Lung (tissue), 17 donors: ENCODE measurements at places on chromosomes 2 and 18. TPM values are rescaled to one million over a fixed set of nuclear protein-coding genes. Genes with fewer than 3 reads are reported as not detected.

Gene LIMS4
- polyA plus RNA-seq, result 0.98 TPM

DNA sequence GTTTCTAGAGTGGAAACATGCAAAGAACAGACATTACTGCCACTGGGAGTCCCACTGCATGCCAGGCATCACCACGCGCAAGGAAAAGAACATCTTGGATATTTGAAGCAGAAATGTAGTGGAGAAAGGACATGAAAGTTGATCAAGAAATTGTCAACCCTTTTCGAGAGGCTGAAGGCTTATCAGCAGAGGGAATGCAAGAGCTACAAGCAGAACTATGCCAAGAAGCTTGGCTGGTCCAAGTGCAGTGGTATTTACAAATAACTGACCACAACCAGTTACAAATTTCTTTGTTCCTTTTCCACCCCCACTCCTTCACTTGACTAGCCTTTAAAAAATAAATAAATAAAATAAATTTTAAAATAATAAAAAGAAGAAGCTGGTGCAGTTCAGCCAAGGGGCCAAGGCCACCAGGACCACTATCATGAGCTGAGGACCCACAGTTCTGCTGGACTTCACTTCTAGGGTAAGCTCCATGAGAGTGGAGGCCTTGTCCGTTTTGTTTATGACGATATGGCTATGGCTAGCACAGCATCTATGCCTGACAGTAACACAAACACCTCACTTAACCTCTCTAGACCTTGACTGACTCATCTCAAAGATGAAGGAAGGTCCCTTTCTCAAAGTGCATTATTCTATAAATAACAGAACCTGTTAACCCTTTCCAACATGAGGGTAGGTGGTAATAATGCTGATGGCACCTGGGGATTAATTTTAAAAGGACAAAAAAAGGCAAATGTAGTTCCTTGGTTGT, 20.9 kb downstream of the MARCHF4 start:
- no peak for DNase-seq

DNA sequence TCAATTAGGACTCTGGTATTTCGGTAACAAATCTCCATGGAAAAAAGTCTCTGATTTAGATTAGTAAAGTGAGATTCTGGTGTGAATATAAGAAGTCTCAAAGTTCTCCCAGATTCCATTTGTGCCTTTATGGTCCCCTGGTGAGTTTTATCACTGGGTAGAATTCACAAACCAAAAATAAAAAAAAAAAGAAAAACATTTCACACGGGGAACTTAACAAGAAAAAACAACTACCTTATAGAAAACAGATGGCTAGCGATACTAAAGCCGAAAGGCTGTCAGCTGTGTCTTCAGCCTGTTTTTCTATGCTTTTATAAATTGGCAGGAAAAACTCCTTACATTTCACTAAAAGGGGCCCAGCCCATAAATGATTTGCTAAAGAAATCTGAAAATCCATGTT, 50.6 kb downstream of the COL5A2 start:
- DNase-seq, result peak; percentile 55

DNA sequence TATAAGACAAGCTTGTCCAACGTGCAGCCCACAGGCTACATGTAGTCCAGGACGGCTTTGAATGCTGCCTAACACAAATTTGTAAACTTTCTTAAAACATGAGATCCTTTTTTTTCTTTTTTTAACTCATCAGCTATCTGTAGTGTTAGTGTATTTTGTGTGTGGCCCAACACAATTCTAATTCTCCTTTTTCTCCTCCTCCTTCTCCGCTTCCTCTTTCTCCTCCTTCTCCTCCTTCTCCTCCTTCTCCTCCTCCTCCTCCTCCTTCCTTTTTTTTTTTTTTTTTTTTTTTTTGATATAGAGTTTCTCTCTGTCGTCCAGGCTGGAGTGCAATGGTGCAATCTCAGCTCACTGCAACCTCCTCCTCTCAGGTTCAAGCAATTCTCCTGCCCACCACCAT, 39.3 kb upstream of the GTF2A1L start:
- DNase-seq, result no peak

GRCh38 chr18:64207820-64208219, 58.9 kb upstream of the LINC00305 start:
- no peak for DNase-seq

DNA sequence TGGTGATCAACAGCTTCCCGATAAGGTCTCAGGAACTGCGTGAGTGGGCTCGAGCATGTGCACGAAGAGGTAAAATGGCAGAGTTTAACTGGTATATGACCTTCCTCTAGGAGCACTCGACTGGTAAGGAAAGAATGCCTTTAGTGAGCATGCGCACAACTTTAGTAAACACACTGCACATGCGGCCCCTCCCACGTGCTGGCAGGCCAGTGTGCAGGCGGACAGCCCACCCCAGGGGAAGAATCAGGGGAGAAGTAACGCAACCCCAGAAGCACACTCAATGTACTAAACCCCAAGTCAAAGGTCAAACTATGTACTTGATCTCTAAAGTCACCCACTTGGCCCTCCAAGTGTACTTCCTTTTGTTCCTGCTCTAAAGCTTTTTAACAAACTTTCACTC, 28.7 kb upstream of the SLC25A52 start:
- no peak for DNase-seq

Gene CNTNAP5
- polyA plus RNA-seq, result not detected

Gene LYPD6
- polyA plus RNA-seq, result 0.16 TPM

Gene PSMD1
- 50.4 TPM for polyA plus RNA-seq

DNA sequence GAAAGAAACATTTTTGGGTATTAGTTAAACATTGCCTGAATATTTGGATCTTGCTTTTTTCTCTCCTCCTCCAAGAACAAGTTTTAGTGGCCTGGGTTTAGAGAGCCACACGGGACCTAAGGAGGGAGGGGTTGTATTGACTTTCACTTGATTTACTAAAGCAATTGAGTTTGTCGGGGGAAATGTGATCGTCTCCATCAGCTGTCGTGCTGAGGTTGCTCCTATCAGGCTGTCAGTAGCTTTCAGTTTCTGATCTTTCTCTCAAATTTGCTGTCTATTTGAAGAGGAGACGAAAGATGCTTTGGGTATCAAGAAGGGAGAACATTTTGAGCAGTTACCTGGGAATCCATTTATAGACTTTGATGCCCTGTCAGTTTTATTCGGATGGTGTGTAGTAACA, 106.0 kb downstream of the SETBP1 start:
- DNase-seq, result no peak

- no peak for DNase-seq
Observed at GRCh38 chr2:212984129-212984528, 167.3 kb downstream of the IKZF2 start.

DNA sequence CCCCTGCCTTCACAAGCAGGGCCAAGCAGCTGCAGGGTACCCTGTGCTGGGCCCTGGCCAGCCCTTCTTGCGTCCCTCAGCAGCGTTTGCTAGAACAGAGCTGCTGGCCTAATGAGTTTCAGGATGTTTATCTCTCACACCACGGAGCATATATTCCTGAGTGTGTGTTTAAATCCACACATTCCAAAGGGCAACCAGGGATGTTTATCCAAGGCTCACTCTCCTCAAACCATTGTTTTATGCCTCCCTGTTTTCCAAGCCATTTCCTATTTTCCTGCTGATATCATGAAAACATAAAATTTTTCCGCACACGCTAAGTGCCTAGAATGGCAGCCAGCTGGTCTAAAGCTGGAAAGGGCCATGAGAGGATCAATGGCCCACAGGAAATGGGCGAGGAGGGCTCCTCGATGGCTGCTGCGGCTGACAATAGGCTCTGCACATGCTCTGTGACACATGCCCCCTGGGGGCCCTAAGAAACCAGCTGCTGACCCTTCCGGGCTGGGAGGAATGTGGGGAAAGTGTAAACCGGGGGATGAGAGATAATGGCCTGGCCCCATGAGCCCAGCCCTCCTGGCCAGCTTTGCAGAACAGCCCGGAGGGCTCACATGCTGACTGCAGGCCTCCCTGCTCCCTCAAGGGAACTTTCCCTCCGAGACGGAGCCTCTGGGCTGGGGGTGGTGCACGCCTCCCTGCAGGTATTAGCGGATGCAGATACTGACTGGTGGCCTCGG, 194.0 kb downstream of the NDUFA10 start:
- peak; percentile 92 for DNase-seq

DNA sequence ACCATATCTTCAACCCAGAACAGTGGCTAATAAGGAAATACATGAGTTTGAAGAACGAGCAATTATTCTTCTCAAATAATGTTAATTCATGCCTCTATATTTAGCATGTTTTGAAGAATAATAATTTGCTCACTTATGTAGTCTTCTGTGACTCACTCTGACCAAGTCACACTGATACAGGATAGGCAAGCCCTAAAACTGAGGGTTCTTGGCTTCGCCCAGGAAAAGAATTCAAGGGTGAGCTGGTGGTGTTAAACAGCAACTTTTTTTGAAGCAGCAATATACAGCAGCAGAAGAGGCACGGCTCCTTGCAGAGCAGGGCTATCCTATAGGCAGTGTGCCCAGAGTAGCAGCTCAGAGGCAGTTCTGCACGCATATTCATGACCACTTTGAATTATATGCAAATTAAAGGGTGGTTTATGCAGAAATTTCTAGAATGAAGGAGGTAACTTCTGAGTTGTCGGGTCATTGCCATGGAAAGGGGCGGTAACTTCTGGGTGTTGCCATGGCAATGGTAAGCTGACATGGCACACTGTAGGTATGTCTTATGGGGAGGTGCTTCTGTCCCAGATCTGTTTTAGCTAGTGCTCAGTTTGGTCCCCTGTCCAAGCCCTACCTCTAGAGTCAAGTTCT, 200.6 kb downstream of the RND3 start:
- DNase-seq, result peak; percentile 34

Gene REG3A
- polyA plus RNA-seq, result not detected

Gene SPHKAP
- polyA plus RNA-seq, result 0.02 TPM

Gene TRIM54
- 0.10 TPM for polyA plus RNA-seq

DNA sequence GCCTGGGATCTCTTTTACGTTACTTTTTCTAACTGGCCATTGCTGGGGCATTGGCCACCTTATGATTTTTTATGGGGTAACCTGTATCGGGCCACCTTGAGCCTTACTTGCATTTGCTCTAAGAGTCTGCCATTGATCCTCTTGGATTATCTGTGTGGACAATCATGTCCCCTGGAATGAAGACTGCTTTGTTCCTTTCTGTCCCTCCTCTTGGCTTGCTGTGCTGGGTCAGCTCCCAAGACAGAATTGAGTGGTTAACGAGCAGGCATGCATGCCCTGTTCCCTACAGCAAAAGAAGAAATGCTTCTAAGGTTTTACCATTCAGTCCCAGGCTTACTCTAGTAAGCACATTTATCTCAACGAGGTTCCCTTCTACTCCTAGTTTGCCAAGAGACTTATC, 46.3 kb downstream of the MAL start:
- no peak for DNase-seq

GRCh38 chr2:158990397-158991214, 22.2 kb downstream of the TANC1 start:
- DNase-seq, result no peak

- no peak for DNase-seq
Observed at GRCh38 chr2:20506201-20506685, 59.4 kb downstream of the RHOB start.

GRCh38 chr2:126145752-126146151, 510.2 kb upstream of the GYPC start:
- DNase-seq, result no peak

GRCh38 chr18:14941256-14941655, 193.3 kb downstream of the ANKRD30B start:
- DNase-seq, result no peak

Gene CDH7
- polyA plus RNA-seq, result 0.07 TPM
